ENCODE measurements at places on chromosomes 7 and 10.

GRCh38 chr7:132187869-132188789, 388.1 kb downstream of the PLXNA4 start:
- no peak for DNase-seq

DNA sequence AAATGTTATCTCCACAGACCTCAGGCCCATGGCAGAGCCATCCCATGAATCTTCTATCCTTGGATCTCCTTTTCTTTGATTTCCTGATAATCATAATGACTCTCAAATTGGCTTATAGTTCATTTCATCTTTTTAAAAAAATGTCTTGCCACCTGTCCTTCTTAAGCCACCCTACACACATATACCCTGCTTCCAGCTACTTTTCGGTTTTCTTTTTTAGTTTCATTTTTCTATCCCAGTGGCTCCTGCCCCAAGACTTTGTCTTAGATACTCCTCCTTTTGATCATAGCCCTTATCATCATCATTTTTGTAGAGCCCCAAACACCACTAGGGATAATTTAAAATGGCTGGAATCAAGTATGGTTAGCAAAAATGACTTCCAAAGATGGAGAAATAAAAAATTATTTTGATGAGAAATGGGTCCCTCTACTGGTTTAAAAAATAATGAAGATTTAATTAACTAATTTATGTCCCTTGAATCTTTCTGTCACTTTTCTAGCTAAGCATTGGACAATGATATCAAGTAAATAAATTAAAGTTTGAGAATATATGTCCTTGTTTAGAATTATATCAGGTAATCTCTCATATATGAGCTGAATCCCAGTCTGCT, 277.3 kb upstream of the SEMA3D start:
- DNase-seq, result no peak

DNA sequence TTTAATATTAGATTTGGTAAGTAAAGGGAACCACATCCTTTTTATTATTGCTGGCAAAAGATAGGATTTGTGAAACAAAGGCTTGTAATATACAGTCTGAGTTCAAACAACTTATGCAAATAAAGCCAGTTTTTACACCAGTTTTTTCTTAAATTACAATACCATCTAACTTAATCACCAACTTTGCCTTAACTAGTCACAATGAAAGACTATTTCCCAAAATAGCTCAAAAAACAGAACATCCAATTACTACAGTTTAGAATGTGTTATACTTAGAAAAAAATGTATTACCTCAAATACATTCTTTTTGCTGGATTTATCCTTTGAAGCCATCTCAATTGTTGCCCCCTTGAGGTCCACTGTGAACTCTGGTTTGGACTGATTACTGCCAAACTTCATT, 108.5 kb downstream of the ARHGAP12 start:
- DNase-seq, result no peak

DNA sequence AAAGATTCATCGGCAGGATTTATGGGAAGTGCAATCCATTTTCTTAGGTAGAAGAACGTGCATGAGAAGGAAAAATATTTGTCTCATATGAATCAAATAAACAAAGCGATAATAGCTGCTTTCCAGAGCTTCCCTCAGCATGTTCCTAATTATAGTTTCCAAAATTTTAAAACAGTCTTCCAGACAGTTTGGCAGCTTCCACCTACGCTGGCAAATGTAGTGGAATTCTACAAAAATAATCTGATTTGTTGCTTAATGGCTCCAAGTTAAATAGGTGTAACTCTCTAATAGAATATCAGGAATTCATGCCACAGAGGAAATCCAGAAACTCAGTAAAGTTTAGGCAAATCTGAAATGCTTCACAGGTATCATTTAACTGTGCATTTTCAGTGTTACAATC, 23.3 kb upstream of the AGBL3 start:
- DNase-seq, result no peak

DNA sequence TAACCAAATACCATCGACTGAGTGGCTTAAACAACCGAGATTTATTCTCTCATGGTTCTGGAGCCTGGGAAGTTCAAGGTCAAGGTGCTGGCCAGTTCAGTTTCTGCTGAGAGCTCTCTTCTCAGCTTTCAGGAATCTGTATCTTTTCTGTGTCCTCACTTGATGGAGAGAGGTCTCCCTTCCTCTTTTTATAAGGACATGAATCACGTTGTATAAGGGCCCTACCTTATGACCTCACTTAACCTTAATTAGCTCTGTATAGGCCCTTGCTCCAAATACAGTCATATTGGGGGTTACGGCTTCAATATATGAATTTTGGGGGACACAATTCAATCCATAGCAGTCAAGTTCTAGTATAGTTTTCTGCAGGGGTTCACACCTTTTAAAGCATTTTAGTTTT, 135.2 kb upstream of the ADO start:
- no peak for DNase-seq

GRCh38 chr10:31687663-31688482, 240.8 kb downstream of the ARHGAP12 start:
- no peak for DNase-seq

- DNase-seq, result no peak
Measured at GRCh38 chr7:99728615-99729014, 6.4 kb downstream of the CYP3A7 start.

DNA sequence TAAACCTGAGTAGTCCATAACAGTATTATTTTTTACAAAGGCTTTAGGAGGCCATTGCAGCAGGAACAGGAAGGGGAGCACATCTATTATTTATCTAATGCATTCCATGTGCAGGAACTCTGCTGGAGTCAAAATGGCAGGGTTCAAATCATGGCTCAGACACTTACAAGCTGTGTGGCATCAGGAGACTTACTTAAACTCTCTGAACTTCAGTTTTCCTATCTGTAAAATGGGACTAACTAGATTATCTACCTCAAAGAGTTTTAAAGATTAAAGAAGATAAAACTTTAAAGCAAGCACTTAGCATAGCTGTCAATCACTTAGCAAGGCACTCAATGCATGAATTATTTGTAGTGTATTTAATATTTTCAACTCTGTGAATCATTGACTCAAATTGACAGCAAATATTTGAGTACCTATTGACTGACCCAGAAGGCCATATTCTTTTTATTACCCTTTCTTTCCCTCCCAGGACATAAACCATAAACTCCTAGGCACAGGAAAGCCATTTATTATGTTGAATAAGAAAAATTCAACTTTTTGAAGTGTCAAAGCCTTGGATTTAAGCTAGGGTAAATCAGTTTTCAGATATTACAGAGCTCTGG, 115.8 kb upstream of the FAM204A start:
- no peak for DNase-seq

GRCh38 chr7:151173386-151174245, 6.1 kb upstream of the GBX1 start:
- DNase-seq, result no peak

- DNase-seq, result no peak
Measured at GRCh38 chr7:139254728-139255127, 23.7 kb downstream of the UBN2 start.

DNA sequence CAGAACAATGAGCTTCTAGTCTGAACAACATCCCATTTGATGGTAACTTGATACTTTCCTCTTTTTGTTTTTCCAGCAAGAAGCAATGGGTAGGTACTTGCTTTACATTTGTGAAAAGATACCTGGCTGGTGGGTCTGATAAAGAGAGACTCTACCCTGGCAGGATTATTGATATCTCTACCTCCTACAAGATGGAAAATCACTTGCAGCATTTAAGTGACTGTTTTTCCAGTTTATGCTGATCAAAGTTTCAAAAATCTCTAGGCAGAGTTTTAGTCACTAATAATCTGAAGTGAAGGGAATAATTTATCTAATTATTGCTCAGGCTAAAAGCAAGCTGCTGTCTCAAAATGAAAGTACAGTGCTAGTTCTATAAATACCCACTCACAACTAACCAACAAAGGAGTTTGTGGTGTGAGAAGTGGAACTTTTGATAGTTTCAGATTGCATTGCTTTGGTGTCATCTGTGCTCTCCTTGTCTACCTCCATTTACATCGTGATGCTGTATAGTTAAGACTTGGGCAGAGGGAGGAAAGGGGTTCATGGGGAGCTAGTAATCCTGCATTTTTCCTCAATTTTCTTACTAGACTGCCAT, 86.0 kb upstream of the ANKRD1 start:
- no peak for DNase-seq

DNA sequence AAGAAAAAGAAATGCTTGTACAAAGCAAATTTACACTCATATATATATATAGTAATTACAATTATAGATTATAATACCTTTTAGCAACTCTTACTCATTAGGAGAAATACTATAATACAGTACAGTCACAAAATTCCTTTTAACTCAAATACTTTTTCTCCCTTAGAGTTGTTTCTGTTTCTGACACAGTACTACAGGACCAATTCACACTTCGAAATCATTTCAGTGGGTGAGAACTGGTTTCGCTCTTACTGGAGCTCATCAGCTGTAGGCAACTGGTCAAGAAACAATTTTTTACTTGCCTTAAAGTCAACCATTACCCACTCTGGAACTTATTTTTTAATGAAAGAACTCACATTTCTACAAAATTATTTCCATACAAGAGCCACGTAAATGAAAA, 6.0 kb downstream of the CCDC186 start:
- DNase-seq, result no peak

DNA sequence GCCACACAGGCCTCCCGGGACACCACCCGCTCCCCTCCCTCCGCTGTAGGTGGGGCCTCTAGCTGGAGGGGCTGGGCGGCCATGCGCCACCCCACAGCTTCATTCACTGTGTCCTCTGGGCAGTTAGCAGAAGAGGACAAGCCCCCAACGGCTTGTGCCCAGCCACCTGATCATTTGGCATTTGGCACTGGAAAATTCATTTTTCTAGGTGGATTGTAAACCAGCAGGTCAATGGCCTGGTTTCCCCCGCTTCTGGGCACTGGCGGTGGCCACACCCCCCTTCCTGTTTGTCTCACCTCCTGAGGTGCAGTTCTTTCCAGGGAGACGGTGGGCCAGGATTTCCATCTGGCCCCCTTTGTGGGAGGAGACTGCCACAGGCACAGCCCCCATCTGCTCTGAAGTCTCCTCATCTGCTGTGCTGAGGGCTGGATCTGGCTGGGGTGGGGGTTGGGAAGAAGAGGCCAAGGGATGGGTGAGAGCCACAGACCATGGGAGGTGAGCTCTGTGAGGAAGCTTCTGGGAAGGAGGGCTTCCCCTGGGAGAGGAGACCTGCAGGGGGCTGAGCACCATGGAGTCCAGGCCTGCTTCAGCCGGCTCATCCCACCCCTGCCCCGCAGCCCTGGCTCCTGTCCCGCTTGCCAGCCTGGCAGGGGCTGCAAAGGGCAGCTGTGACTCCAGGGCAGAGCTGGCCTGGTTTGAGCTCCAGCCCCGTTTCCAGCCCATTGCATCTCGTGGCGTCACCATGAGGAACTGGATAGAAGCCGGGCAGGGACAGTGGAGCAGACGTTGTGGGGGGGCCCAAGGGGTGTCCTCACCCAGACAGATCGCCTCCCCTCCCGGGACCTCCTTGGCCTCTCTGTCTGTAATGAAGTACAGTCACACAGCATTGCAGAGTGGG, 40.1 kb upstream of the SLC29A3 start:
- no peak for DNase-seq

- no peak for DNase-seq
Measured at GRCh38 chr7:29852457-29852856, 46.1 kb downstream of the WIPF3 start.

GRCh38 chr10:22704942-22705341, 9.4 kb downstream of the PIP4K2A start:
- DNase-seq, result no peak

GRCh38 chr10:120588311-120588710, 131.3 kb downstream of the PLPP4 start:
- no peak for DNase-seq

GRCh38 chr10:6017781-6018354, 40.5 kb upstream of the IL15RA start:
- DNase-seq, result no peak

- DNase-seq, result no peak
Measured at GRCh38 chr7:36088553-36088952, 64.5 kb upstream of the EEPD1 start.

DNA sequence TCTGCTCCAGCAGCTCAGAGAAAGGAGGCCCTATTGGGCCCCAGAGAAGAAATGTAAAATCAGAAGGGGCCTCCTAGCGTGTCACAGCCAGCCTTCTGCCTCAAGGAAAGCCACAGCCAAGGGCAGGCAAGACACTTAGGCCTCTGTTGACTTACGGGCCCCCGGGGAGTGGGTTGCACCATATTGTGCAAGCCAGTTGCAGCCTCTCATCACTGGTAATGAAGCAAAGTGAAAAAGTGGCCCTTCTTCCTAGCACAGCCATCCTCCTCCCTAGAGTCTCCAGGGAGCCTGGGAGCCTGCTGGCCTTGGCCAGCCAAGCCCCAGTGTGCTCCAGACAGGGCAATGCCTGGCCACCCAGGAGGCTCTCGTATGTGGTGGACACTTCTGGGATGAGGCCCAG, 56.2 kb upstream of the GDF10 start:
- DNase-seq, result no peak

DNA sequence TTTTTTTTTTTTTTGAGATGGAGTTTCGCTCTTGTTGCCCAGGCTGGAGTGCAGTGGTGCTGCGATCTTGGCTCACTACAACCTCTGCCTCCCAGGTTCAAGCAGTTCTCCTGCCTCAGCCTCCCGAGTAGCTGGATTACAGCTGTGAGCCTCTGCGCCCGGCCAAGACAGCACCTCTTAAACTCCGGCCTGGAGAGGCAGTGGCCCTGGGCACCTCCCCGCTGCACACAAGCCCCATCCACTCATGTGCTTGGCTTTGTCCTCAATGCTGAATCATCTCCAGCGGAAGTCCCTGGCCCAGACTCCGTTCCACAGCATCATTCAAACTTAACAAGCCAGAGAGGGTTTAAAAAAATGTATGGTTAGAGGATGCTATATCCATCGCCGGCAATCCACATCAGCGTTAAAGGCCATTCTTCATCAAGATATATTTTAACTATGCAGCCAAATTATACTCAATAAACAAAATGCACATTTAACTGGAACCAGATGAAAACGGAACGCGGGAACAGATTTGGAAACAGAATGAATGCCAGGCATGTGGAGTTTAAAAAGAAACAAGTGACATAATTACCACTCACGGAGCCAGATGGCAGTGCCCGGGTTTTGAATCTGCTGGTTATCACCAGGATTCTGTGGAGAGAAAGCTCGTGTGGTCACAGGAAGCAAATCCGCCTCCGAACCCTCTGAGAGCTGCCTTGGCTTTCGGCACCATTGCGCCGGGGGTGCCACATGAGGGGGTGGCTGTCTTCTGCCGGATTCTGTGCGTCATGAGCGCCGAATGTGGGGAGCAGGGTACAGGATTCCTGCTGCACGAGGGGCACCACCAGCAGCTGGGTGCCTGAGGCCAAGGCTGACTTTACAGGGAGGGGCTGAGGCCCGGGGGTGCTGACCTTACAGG, 45.6 kb upstream of the CFAP46 start:
- DNase-seq, result no peak

GRCh38 chr7:26397796-26398426, 106.2 kb downstream of the SNX10 start:
- no peak for DNase-seq

DNA sequence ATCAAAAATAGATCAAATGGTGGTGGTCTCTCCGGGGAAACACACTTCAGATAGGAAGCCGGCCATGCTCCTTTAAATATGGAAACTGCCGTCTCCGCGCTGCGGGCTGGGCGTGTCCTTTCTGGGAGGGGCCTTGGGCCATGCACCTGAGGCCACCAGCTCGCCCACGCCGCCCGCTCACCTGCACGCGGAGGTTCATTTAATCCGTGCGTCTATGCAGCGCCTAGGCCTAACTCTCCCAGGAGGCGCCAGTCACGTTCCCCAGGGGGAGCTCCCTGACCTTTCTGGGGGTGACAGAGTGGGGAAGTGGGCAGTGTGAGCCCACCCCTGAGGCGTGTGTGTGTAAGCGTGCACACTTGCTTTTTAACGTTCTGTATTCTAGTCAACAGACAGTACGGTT, 64.0 kb downstream of the C10orf143 start:
- DNase-seq, result no peak
